ENCODE measurements at places on chromosomes 6 and 20.

GRCh38 chr6:136774228-136775041 lies 17.8 kb downstream of the MAP3K5 start:
- DNase-seq: no peak

GRCh38 chr6:153084393-153084792 lies 46.7 kb downstream of the RGS17 start:
- no peak for DNase-seq

- no peak for DNase-seq
These were observed 136.6 kb downstream of the DTNBP1 start for GRCh38 chr6:15526212-15526701.

GRCh38 chr6:136786658-136787057 lies 5.6 kb downstream of the MAP3K5 start:
- no peak for DNase-seq

DNA sequence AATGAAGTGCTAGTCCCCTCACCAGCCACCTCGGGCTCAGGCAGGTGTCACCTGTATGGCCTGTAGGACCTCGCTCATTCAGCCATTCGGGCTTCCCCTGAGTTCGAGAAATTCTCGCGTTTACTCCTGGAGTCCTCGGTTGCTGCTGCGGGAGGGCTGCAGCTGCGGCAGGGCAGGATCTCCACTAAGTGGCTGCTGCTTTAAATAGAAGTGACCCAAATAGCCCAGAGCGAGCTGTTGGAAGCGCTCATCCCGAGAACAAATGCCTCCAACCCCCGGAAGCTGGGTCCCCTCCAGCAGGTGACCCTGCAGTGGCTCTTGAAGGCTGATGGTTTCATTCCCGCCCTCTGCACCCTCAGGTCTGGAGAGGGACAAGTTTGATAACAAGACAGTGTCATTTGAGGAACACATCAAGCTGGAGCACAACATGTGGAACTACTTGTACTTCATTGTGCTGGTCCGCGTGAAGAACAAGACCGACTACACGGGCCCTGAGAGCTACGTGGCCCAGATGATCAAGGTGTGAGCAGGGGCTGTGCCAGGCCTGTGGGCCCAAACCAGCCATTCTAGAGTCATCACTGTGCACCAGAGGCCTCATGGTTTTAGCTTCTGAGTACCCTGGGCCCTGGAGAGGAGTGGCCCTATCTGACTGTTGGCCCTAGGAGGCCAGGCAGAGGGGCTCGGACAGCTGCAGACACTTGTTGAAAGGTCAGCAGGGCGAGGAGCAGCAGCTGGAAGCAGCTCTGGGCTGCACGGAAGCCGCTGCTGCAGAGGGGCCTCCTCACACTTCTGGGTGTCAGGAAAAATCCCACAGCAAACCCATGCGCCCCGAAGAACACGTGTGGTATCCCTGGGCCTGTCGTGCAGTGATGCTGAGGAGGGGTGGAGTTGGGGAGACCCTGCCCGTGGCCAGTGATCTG lies 18.1 kb downstream of the UQCC2 start:
- no peak for DNase-seq

DNA sequence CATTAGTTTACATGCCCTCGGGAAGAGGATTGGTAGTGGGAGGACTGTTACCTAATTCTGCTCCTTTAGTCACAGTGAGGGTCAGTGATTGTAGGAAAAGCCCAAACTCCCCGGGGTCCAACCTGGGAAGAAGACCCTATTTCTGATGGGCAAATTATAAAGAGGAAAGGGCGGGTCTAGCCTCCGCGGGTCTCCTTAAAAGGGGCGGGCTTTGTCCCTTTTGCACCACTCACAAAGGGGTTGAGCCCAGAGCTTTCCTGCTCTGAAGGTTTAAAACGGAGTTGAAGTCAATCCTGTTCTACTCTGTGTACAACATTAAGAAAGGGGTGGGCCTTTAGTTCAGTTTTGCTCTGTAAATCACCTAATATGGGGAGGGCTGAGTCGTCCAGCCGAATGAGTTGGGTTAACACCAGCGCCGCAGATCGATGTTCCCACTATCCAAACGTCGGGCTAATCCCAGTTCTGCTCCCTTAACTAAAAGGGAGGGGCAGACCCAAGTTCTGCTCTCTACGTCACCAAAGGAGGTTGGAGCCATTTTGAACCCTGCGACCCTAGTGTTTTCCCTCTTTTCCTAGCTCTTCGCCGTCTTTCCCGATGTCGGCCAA lies 920 bp upstream of the RNF5 start:
- peak; percentile 47 for DNase-seq
